ENCODE measurements at places on chromosomes 7 and 10.

- DNase-seq, result no peak
These were observed 107.8 kb downstream of the GALNT17 start for GRCh38 chr7:71239586-71240268.

DNA sequence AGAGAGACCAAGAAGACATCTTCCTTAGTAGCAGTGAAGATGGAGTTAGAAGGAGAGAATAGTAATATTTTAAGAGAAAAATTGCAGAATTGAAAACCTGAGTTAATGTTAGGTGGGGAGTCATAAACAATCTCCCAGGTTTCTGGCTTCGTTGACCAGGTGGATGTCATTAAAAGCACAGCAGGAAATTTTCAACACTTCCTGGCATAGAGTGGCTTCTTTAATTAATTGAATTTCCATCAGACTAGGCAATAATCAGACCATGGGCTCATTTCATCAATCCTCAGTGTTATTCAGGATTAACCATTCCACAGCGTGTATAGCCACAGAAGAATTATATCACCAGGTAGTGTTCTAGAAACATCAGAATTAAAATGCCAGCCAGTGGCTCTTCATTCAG, 268.2 kb downstream of the CCDC3 start:
- DNase-seq, result no peak

DNA sequence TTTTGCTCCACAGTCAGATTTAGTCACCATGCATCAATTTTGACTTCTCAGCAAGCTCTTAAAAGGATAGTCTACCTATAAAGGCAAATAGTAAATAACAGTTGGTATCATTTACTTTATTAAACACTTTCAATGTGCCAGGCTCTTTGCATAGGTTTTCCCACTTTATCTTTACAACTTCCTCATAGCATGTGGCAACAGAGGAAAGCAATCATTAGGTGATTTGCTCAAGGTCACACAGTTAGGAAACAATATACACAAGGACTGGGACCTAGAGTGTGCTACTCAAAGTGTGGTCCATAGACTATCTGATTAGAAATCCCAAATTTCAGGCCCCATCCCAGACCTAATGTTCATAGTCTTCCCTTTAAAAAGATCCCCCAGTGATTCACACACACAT, 212.3 kb downstream of the MTERF1 start:
- no peak for DNase-seq

GRCh38 chr10:124596116-124596785, 134.6 kb downstream of the LHPP start:
- DNase-seq, result no peak

GRCh38 chr7:74134117-74134620, 40.0 kb upstream of the EIF4H start:
- no peak for DNase-seq

- DNase-seq, result no peak
These were observed 57.4 kb downstream of the TLL2 start for GRCh38 chr10:96456296-96456840.

DNA sequence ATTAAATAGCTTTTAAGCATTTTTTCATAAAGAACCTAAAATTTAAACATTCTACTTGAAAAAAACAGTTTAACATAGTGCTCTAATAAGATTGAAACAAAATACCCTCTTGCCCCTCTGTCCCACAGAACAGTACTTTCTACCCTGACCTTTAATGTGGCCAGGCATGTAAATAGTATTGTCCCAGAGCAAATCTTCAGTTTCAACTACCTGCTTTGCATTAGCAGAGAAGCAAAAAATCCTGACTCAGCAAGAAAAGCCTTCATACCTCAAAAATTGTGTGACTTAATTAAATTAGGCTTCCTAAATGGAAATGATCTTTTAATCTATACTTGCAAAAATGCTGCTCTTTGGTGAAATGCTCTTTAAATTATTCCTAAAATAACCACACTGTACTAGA, 237.4 kb upstream of the AOAH start:
- DNase-seq, result no peak

- no peak for DNase-seq
These were observed 17.0 kb downstream of the SRI start for GRCh38 chr7:88202799-88203198.

DNA sequence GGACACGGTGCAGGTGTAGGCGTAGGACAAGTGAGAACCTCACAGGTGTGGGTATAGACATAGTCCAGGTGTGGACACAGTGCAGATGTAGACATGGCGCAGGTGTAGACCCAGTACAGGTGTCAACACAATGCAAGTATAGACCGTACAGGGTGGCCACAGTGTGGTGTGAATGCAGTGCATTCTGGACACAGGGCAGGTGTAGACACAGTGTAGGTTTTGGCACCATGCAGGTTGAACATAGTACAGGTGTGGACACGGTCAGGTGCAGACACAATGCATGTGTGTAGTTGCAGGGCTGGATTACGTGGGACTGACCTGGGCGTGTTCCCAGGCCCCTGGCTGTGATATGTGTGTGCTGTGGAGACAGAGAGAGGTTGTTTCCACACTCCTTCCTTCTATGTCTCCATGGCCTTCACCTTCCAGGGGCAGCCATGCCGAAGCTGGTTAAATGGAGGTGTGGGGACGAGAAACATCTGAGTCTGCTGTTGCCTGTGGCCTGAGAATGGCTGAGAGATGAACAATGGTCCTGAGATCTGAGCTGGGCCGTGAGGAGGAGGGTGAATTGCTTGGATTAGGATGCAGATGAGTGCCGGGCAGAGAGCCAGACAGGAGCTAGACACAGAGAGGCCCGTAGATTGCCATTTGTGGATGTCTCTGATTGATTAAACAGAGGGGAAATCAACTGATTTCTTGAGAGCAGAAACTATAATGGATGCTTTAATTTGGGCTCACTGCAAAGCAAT, 343.9 kb upstream of the SHH start:
- no peak for DNase-seq

DNA sequence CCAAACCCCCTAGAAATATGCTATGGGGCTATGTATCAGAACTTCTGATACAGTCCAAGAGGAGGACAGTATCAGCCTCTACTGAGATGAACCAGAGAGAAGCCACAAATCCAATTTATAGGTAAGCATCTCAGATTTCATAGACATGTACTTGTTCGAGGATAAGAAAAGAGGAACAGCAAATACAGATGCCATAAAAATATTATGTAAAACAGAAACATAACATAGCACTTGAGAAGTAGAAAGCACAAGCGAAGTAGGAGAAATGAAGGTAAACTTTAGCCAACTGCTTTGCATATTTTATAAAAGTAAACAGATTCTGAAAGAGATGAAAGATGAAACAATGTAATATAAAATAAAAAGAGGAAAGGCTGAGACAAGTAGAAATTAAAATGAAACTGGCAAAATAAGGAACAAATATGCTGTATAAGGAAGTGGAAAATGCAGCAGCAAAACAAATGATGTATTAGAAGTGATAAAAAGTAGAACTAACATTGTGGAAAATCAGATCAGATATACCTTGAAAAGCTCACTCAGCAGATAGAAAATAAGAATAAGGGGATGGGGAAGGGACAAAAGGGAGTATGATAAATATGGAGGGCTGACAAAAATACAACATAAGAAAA, 135.1 kb downstream of the SKAP2 start:
- no peak for DNase-seq

GRCh38 chr10:132884041-132884440, 58.3 kb downstream of the CFAP46 start:
- no peak for DNase-seq
